ENCODE measurements at places on chromosomes 12 and 14.

DNA sequence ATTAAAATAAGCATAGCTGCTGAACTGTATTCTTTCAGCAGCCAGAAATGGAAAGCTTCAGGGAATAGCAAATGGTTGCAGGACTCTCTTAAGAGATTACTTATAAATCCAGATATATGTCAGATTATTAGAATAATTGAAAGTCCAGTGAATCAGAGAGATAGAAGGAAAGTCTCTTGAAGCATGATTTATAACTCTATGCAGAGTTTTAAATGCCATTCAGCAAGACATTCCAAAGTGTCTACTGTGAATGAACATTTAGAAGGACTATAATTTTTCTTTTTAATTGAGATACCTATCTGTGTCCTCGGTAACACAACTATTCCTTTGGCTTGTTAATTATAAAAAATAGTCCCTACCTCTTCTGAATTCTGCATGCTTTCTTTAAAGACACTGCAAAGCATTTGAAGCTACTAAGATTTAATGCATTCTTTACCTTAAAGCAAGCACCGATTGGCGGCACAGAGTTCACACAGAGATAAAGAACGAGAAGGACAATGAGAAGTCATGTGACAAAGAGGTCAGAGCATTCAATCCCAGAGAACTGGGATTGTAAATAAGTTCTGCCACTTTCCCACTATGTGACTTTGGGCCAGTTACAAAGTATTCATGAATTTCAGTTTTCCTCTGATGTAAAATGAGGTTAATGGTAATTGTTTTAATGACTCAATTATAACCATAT lies 371.0 kb upstream of the ATP2B1 start:
- DNase-seq = no peak

DNA sequence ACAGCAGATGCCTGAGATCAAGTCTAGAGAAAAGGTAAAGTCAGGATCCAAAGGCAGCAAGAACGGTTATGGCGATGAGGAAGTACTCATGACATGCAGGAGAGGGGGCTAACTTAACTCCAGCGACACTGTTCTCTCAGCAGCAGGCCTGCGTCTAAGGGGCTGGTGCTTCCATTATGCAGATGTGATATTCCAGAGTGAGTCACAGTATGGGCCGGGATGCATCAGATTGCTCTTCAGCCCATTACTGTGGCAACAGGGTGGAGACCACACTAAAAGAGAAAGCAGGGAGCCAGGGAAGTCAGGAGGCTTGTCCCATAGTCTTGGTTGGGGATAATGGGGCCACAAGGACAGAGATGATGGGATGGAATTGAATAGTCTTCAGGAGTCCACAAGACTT lies 151.8 kb upstream of the NTF3 start:
- DNase-seq = no peak

DNA sequence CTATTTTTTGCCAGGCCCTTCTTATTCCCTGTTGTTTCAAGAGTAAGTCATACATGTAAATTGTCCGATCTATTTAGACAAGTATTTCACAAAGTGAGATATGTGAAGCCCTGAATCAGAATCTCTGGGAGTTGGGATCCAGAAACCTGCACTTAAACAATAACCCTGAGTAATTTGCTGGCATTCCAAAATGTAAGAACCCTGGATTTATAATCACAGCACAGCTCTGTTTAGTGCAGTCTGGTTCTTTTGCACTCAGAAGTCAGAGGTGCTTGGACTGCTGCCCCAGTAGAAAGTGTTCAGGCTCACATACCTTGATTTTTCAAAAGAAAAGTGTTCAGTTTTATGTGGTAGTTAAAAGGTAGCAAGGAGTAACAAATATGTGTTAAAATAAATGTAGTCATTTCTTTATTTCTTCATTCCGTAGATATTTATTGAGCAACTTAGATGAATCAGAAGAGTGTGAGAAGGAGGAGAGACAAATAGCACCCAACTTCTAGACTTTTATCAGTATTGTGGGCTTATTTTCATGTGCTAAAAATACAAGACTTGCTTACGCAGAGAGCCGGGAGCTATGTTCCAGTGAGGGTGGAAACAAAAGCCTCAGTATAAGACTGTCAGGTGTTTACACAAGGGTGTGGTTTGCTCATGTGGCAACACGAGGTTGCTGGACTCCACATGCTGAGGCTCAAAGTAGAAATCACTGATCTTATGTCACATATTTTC lies 70.1 kb downstream of the SYNE2 start:
- DNase-seq = no peak

DNA sequence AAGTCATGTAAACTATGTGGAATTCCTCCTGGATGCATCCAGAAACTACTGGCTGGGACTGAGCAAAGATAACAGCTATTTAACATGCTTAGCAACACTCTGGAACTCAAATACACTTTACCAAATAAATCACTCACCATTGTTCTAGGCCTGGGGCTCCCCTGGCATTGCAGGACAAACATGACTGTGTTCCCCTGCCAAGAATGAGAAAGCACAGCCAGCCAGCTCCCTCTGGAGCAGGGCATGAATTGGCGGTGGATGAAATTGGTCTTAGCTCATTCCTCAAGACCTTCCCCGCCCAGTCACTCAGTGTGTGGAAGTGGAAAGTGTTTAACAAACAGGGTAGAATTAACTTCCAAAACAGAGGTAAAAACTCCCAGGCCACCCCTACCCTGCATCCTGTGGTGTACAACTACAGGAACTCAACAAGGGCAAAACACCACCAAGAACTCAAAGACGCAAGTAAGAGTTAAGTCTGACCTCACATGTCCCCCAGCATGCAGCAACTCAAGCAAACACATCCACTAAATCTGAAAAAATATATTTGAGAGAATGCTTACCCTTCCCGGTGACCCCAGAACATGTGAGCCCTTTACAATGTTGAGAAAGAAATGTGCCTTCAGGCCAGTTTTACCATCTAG lies 58.4 kb upstream of the BDKRB2 start:
- no peak for DNase-seq

- DNase-seq = no peak
These were observed 35.2 kb upstream of the IFT81 start for GRCh38 chr12:110088936-110089335.

DNA sequence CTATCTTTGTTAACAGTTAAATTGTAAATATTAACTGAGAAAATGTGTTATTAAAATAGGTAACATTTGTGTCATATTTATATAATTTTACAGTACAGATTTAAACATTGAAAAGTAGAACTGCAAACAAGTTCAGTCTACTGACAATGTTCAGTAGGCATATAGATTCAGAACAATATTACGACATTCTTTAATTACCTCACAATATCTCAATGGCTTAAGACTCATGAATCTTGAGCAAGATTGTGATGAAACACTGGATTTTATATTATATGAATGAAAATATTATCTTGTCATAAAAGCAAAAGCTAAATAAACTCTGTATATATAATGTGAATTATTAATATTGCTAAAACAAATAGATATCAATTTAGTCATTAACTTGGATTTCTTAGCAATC lies 194.9 kb downstream of the ADAMTS20 start:
- no peak for DNase-seq

GRCh38 chr14:44803239-44803905 lies 158.4 kb downstream of the KLHL28 start:
- DNase-seq = no peak

- DNase-seq = no peak
These were observed 9.5 kb downstream of the OR10AD1 start for GRCh38 chr12:48193623-48194022.

- no peak for DNase-seq
These were observed 633 bp downstream of the TC2N start for GRCh38 chr14:91866511-91867295.
